ENCODE measurements at places on chromosomes 16 and 17.
A peak's percentile ranks its signal among the peaks of the same experiment; 100 is the strongest.

DNA sequence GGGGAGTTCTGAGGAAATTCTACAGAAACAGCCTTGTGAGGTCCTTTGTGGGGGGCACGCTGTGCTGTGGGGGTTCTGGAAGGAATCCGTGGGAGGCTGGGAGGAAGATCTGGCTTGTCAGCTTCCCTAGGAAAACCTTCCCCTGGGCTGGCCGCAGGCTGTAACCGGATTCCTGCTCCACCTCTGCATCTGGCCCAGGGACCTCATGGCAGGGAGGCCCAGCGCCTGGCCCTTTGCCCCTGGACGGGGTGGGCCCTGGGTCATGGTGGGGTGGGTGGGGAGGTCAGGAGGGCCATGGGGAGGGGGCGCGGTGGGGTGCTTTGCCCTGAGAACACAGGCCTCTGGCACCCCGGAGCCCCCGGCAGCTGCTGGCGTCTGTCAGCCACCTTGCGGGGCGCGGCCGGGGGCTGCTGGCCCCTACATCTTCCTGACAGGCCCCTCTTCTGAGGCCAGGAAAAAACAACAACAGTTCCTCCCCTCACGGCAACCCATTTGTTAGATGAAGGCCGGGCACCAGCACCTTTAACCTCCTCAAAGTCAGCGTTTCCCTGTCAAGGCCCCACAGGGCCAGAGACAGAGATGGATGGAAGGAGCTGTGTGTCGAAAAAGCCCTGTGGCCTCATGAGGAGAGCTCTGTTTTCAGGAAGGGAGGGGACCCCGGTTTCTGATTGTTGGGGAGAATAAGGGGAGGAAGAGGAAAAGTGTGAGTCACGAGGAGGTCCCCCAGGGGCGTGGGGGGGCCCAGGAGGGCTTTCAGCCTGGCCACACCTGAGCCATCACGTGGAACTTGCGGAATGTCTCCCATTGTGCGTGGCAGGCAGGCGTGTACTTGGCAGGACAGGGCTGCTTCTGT lies 3.6 kb upstream of the MEOX1 start:
- no peak for DNase-seq

GRCh38 chr17:12078791-12079190 lies 58.1 kb downstream of the MAP2K4 start:
- DNase-seq = no peak

- no peak for DNase-seq
Observed at GRCh38 chr16:49489686-49490320, 116.2 kb downstream of the C16orf78 start.

DNA sequence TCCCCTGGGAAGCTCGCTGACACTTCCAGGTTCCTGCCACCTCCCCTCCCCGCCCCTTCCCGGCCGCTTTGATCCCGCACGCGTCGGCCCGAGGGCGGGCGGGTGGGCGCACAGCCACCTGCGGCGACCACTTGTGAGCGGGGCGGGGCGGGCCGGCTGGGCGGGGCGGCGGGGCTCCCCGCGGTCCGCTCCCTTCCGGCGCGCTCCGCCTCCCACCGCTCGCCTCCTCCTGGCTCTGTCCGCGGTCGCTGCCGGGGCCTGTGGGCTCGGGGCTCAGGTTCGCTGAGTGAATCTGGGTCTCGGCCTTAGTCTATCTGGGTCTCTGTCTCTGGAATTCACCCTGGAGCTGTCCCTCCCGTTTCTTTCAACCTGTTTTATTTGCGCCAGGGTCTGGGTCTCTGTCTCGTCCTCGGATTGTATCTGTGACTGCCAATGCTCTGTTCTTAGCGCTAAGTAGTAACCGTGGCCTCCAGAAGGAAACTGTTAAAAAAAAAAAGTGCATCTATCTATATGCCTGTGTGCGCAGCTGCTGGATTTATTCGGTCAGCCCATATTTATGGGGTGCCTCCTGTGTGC lies 2.7 kb upstream of the HES7 start:
- DNase-seq = peak; percentile 59

- DNase-seq = no peak
Observed at GRCh38 chr17:17888821-17889220, 52.0 kb upstream of the SREBF1 start.

GRCh38 chr16:4696172-4696904 lies 3.0 kb downstream of the NUDT16L1 start:
- DNase-seq = no peak

GRCh38 chr17:77535892-77536291 lies 395.1 kb downstream of the SEC14L1 start:
- no peak for DNase-seq

GRCh38 chr16:67395105-67395457 lies 1.8 kb upstream of the TPPP3 start:
- no peak for DNase-seq

DNA sequence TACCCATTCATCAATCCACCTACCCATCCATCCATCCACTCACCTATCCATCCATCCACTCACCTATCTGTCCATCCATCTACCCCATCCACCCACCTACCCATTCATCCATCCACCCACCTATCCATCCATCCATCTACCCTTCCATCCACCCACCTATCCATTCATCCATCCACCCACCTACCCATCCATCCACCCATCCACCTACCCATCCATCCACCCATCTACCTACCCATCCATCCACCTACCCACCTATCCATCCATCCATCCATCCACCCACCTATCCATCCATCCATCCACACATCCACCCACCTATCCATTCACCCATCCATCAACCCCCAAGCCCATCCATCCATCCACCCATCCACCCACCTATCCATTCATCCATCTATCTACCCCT lies 267.1 kb downstream of the MRTFB start:
- no peak for DNase-seq

GRCh38 chr16:9061358-9061813 lies 30.1 kb upstream of the HAPSTR1 start:
- DNase-seq = no peak

- DNase-seq = no peak
Observed at GRCh38 chr16:67811899-67812298, 5.2 kb downstream of the TSNAXIP1 start.

DNA sequence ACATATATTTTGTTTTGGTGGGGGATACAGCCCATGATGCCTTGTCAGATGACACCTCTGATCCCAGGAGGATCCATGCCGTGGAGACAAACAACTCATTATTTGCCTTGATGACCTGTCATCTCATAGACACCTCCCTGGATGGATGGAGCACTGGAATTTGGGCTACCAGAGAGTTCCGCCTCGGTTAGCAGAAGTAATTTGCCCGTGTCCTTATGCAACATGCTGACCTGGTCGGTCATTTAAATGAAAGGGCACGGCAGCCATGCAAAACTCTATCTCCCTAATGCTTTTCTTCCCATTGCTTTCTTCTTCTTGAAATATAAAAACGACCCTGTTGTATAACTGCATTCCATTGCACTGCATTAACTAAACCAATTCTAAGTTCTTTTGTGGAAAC lies 145.3 kb downstream of the GRIN2A start:
- DNase-seq = no peak

DNA sequence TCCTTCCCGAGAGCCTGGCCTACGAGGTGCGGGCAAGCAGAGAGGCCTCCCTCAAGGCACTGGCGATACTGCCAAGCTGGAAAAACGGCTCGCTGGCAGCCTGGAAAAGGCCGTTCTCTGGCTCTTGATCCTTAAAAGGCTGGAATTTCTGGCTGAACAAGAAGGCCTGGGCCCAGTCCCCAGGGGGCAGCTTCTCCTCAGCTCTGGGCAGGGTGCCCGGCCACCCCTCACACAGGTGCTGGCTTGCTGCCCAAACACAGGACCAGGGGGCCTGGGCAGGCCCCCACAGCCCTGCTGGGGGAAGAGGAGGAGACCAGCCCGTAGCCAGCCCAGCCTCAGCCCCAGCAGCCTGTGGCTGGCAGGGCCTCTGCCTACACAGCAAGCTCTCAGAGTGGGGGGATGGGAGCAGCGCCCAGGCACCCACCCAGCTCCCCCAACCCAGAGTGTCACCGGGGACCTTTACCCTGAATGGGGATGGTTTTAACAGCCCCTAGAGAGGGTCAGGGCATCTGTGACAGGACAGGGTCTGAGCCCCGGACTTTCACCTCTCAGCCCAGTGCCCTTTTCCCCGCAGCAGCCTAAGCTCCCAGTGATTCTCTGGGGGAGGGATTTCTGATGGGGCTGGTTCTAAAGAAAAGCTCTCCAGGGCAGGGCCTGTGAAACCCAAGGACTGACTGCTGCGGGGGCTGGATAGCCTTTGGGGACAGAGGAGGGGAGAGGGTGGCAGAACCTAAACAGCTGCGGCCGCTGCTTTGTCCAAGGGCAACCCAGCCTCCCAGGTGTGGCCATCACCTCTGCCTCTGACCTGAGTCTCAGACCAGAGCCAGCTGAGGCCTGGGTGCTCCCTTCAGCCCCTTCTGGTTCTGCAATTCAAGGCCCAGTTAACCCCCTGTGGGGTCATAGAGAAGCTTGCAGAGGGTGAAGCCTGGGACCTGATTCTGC lies 38.6 kb upstream of the TOB1 start:
- no peak for DNase-seq

DNA sequence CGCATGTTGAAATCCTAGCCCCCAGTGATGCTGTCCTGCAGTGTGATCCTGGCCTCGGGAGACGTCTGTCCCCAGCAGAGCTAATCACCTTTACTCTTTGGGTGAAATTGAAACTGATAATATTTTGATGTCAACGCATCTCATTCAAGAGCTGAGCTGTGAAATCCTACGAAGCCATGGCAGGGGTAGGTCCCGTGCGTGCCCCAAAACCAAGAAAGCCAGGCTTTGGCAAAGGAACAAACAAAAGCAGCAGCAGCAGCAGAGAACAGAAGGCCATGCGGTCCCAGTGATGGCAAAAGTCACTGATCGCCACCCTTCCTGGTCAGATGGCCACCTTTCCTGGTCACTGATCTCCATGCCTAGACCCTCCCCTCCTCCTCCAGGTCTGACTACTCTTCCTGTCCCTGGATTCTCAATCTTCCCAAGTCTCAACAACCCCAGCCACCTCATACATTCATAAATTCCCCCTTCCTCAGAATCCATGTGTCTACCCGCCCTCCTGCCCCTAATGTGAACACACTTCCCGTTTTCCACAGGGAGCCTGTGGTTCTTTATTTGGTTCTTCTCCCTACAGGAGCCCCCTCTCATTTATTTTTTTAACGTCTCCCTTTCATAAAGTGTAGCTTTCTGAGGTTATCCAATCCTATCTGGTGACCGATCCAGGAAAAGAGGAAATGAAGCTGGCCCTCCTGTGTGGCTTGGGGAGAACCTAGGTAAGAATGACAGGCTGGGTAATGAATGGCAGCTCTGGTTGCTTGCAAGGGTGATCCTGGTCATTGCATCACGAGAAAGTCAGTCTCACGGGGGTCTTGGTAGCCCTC lies 50.3 kb downstream of the CPPED1 start:
- DNase-seq = no peak

GRCh38 chr17:18319604-18320256 lies 4.6 kb downstream of the SMCR8 start:
- peak; percentile 30 for DNase-seq

- DNase-seq = no peak
Observed at GRCh38 chr17:57980522-57980921, 7.5 kb downstream of the VEZF1 start.

DNA sequence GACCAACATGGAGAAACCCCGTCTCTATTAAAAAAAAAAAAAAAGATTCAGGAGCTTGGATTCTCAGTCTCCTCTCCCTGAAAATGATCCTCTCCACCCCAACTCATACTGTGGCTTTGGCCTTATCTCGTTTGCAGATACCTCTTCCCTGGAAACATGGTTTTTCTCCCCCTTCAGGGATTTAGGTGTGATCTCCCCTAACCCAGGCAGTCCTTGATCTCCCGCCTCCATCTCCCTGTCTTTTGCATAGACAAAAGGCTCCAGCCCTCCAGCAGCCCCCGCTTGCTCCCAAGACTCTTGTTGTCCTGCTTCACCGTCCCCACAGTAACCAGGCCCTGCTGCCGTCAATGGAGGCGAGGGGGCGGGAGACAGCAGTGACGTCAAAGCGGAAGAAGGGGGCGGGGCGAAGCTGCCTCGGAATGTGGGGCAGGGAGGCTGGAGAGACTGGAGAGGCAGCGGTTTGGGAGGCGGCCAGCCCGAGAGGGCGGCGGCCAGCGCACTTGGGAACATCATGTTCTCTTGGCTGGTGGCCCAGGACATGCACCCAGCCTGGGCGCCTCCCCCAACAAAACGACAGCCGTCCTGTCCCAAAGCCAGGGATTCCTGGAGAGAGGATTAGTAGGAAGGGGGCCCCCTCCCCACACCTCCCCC lies 1.9 kb upstream of the PER1 start:
- peak; percentile 92 for DNase-seq

GRCh38 chr16:340370-341091 lies 12.0 kb downstream of the AXIN1 start:
- DNase-seq = no peak

GRCh38 chr16:65702707-65703402 lies 581.0 kb upstream of the CDH11 start:
- DNase-seq = no peak

DNA sequence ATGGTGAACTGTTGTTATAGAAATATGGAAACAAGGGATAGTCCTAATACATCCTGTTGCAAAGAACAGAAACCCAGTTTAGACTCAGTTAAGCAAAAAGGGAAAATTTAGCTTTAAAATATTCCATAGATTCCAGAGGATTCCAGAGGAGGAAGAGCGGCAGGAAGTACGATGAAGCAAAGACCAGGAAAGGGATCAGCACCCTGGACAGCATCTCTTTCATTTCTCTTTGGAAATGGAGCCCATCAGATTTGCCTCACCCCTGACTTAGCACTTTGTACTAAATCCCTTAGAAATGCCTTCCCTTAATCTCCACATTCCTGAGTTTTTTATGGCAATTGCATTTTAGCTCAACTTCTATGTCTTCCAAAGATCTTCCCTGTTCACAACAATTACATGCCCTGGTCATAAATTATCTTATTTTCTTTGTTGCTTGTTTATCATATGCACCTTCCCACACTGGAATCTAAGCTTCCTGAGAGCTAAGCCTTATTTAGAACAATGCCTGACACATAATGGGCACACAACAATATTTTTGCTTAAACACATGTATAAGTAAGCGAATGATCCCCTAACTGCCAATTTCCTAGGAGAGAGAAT lies 150.0 kb upstream of the RBFOX1 start:
- DNase-seq = no peak

DNA sequence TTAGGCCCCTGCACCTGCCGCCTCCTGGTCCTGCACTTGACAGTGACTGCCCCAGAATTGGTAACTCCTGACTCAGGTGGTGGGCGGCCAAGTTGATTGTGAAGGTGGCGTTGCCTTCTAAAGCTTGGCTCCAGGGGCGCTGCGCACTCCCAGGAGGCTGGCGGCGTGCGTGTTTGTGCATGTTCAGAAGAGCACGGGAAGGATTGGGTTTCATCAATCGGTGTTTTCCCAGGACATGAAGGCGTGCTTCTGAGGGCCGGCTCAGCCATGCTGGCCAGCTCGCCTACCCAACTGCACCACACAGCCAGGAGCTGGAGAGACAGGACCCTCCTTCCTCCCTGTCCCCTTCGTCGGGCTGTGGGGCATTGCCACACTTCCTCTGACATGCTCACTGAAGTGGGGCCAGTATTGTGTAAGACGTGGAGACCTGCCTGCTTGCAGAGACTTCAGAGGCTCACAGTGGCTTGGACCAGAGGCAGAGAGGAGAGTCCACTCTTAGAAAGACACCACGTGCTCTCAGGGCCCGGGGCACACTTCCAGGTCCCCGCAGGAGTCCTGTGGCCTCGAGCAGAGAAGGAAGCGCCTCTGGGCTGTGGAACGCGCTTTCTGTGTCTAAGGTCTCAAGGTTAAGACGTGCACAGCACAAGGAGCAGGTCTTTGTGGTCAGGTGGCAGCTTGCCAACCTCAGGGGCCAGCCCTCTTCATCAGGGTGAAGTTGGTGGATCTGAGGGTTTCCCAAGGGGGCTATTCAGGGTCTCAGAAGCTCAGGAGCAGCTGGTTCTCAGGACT lies 2.8 kb downstream of the RAB40C start:
- DNase-seq = no peak

Measured in activated CD8-positive, alpha-beta T cell treated with anti-CD3 and anti-CD28 coated beads for 36 hours (primary cell).